ENCODE measurements at places on chromosomes 13 and 19.

DNA sequence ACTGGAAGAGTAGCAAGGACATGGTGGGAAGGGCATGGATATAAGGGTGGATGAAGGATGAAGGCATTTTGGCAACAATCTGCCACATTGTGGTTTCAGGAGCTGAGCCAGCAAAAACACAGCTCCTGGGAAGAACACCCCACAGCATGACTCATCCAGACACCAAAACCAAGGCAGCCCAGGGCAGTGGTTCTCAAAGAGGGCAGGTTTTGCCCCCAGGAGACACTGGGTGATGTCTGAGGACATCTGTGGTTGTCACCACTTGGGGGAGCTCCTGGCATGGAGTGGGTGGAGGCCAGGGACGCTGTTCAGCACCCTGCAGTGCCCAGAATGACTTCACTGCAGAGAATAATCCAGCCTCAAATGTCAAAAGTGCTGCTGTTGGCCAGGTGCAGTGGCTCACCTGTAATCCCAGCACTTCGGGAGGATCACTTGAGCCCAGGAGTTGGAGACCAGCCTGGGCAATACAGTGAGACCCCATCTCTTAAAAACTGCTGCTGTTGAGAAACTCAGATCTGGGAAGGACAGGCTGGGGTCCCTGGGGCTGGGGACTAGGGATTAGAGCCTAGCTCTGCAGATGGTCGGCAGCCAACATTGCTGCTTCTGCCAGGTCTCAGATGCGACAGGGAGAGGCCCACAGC lies 16.1 kb downstream of the ZFR2 start:
- H3K27me3 ChIP-seq, result peaks cover 1% of the 10 kb centered on the region
- H3K27ac ChIP-seq, result no peak overlapping the region
- no peaks in the 10 kb centered on the region for H3K4me1 ChIP-seq
- peak; percentile 32 for DNase-seq

GRCh38 chr19:15198951-15199660 lies 1.7 kb downstream of the NOTCH3 start:
- H3K27ac ChIP-seq, result no peak overlapping the region
- H3K36me3 ChIP-seq, result no peaks in the 10 kb centered on the region
- H3K4me3 ChIP-seq, result no peak overlapping the region

GRCh38 chr13:79686441-79686840 lies 205.5 kb downstream of the NDFIP2 start:
- no peaks in the 10 kb centered on the region for H3K4me1 ChIP-seq
- no peak overlapping the region for H3K27ac ChIP-seq
- no peaks in the 10 kb centered on the region for H3K27me3 ChIP-seq

GRCh38 chr19:6006896-6007295 lies 29.0 kb upstream of the RANBP3 start:
- H3K36me3 ChIP-seq, result no peaks in the 10 kb centered on the region
- DNase-seq, result no peak
- no peak overlapping the region for H3K27ac ChIP-seq
- H3K4me1 ChIP-seq, result no peaks in the 10 kb centered on the region
- no peaks in the 10 kb centered on the region for H3K27me3 ChIP-seq
- no peak overlapping the region for H3K4me3 ChIP-seq

DNA sequence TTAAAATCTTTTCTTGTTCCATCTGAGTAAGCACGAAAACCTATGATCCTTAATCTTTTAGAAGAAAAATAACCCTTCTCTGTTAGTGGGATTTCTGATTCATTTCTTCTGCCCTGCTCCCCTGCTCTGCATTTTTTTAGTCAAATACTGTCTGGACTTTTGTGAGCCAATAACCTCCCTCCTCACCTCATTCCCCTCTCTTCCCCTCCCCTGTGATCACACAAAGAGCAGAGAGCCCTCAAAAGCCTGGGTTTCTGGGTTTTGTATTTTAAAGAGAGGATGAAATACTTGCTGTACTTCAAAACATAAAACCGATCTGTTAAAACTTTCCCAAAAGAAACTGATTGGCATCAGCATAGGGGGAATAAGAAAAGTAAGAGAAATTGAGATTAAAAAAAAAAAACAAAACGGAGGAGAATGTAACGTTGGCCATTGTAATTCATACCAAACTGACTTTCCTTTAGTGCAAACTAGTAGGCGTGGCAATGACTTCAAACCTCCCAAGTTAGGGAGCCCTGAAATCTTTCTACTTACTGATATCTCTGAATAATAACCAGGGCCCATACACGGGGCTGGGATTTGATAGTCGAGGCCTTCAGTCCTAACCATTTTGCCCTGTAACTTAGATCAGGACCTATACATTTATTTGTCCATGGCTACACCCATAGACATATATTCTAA lies 232.9 kb downstream of the TM9SF2 start:
- H3K4me1 ChIP-seq, result no peaks in the 10 kb centered on the region
- no peaks in the 10 kb centered on the region for H3K27me3 ChIP-seq
- H3K4me3 ChIP-seq, result no peak overlapping the region
- H3K36me3 ChIP-seq, result no peaks in the 10 kb centered on the region

- H3K27ac ChIP-seq, result no peak overlapping the region
- H3K4me3 ChIP-seq, result no peak overlapping the region
- no peak for DNase-seq
- no peaks in the 10 kb centered on the region for H3K27me3 ChIP-seq
- no peaks in the 10 kb centered on the region for H3K36me3 ChIP-seq
These were observed 1796.5 kb upstream of the MIR17HG start for GRCh38 chr13:89550938-89551337.

DNA sequence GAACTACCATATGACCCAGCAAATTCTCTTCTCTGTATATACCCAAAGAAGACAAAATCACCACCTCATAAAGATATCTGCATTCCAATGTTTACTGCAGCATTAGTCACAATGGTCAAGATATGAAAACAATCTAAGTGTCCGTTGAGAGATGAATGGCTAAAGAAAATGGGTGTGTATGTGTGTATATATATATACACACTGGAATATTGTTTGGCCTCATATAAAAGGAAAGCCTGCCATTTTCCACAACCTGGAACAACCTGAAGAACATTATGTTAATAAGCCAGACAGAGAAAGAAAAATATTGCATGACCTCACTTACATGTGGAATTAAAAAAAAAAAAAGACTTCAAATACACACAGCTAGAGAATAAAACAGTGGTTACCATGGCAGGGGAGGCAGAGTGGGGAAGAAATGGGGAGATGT lies 29.5 kb upstream of the RBM26 start:
- peaks cover 9% of the 10 kb centered on the region for H3K4me1 ChIP-seq
- no peak overlapping the region for H3K27ac ChIP-seq
- no peaks in the 10 kb centered on the region for H3K36me3 ChIP-seq
- H3K27me3 ChIP-seq, result no peaks in the 10 kb centered on the region
- DNase-seq, result no peak
- H3K4me3 ChIP-seq, result no peak overlapping the region

- no peak overlapping the region for H3K27ac ChIP-seq
- peaks cover 38% of the 10 kb centered on the region for H3K27me3 ChIP-seq
- H3K4me3 ChIP-seq, result no peak overlapping the region
- DNase-seq, result peak; percentile 44
- no peaks in the 10 kb centered on the region for H3K36me3 ChIP-seq
These were observed 14.0 kb upstream of the RAB20 start for GRCh38 chr13:110575322-110576069.

Measured in activated CD4-positive, alpha-beta T cell treated with anti-CD3 and anti-CD28 coated beads for 36 hours (primary cell).